ENCODE measurements at places on chromosomes 13 and 19.

GRCh38 chr19:1248786-1249297 lies 459 bp downstream of the MIDN start:
- peak; percentile 91 for DNase-seq

DNA sequence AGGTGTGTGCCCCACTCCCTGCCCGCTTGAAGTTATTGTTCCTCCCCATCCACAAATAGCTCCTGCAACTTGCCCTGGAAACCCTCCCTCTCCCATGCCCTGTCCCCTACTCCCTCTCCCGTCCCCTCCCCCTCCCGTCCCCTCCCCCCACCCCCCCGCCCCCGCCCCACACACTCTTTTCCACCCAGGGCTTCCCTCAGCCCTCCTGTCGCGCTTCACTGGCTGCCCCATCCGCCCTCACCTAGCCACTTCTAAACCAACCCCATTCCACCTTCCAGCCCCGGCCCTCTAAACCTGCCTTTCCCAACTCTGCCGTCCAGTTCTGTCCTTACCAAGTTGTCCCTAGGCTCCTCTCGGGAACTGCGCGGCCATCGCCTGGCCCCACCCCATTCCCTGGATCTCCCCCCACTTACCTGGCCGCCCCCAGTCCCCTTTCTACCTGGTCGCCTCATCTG lies 993 bp downstream of the RGL3 start:
- DNase-seq = no peak

GRCh38 chr13:30103161-30103840 lies 204.1 kb downstream of the KATNAL1 start:
- no peak for DNase-seq

DNA sequence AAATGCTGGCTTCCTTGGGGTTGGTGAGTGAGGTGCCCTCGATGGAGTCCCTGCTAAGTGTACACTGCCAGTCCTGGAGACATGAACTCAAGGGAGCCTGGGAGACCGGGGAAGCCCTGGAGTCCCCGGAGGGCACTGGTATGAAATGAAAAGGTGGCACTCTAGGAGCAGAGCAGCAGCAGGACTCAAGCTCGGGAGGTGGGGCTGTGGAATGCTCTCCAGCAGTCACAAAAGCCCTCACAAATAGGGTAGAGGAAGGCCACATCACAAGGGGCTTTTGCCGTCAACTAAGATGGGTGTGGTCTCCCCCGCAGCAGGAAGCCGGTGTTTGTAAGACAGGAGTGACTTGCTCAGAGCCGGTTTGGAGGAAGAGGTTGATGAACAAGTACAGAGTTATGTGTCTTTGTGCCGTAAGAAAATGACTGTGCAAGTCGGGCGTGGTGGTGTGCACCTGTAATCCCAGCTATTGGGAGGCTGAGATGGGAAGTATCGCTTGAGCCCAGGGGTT lies 19.3 kb downstream of the CCNE1 start:
- DNase-seq = no peak

DNA sequence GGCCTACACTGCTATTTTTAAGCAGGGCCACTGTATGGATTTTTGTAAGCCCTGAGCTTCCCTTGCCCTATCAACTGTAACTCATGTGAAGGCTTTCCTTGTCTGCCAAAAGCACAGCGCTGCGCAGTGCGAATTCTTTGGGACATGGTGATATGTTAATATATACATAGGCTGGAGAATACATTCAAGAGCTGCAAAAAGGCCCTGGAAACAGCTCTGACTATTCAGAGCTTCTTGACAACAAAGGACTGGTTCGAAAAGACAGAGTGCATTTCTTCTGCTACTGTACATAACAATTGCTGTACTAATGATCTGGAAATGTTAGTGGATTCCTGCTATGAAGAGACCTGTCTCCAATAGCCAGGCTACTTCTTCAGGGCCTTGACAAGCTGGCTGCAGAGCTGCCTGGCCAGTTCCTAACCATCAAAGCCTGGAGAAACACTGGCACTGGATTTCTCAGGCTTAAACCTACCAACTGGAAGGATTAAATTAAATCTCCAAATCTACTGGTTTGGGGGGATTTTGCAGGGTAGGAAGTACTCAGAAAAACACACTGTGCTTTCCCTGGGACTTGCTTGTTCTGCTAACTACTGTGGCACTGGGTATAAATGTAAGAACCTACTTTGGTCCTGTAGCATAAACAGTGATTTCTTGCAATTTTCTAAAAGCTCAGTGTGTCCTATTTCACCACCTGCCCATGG lies 246.9 kb downstream of the DNAJC15 start:
- DNase-seq = no peak

DNA sequence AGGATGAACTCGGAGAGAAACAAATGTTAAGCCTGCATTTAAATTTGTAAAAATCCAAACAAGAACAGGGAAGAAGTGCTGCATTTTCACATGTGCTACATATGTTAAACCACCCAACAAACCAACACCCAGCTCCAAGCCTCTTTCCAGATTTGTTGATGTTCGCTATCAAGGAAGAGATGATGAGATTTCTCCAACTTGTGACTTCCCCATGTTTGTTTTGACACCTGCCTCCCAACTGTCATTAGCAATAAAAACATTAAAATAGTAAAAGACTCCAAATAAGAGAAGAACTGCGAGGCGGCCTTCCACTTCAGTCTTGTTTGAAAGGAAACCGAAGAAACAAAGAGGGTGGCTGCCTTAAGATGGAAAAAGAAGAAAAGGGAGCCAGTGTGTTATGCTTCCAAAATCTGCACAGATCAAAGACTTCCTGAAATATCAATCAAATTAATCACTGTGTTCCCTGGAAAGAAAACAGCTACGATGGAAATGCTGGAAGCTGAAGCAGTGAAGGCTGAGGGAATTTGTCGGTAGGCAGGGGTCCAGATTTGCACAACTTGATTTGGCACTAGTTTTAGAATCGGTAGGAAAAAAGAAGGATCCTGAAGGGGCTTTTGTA lies 14.0 kb upstream of the GGACT start:
- DNase-seq = no peak

DNA sequence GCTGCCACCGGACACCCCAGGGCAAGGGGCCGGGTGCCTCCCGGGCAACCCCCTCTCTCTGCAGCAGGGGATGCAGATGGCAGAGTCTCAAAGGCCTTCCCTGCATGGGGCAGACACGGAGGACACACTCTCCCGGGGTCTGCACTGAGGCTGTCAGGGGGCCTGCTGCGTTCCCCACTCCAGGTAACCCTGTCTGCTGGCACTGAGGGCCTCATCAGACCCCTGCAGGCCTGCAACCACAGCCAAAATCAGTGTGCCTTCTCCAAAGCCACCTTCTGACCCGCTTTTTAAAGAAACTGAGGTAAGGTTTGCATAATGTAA lies 93.9 kb downstream of the GNG7 start:
- DNase-seq = no peak

GRCh38 chr13:31755803-31756212 lies 16.5 kb downstream of the RXFP2 start:
- no peak for DNase-seq

DNA sequence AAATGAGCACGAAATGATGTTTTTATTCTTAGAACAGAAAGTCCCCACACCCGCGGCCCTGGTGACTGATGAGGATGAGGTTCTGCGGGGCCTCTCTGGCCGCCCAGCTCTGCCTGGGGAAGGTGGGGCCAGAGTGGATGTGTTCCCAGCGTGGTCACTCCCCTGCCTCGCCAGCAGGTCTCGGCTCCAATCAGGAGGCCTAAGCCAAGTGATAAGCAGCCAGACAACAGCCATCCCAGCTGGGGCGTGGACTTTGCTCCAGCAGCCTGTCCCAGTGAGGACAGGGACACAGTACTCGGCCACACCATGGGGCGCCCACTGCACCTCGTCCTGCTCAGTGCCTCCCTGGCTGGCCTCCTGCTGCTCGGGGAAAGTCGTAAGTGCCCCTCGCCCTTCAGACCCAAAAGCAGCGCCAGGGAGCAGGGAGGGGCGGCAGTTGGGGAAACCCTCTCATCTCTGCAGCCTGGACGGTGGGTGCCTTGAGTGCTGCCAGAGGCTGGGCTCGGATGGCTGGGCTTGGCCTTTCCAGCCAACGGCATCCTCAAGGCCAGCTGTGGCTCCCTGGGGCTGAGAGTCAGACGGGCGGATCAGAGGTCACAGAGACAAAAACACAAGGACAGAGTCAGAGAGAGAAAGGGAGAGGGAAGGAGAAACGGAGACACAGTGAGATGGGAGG lies at the start of gene F10:
TSS of gene F10 (plus strand) at position 250 of the 676 bp plus-strand sequence. CDS start at position 307, 57 bp downstream.
- DNase-seq = peak; percentile 80

DNA sequence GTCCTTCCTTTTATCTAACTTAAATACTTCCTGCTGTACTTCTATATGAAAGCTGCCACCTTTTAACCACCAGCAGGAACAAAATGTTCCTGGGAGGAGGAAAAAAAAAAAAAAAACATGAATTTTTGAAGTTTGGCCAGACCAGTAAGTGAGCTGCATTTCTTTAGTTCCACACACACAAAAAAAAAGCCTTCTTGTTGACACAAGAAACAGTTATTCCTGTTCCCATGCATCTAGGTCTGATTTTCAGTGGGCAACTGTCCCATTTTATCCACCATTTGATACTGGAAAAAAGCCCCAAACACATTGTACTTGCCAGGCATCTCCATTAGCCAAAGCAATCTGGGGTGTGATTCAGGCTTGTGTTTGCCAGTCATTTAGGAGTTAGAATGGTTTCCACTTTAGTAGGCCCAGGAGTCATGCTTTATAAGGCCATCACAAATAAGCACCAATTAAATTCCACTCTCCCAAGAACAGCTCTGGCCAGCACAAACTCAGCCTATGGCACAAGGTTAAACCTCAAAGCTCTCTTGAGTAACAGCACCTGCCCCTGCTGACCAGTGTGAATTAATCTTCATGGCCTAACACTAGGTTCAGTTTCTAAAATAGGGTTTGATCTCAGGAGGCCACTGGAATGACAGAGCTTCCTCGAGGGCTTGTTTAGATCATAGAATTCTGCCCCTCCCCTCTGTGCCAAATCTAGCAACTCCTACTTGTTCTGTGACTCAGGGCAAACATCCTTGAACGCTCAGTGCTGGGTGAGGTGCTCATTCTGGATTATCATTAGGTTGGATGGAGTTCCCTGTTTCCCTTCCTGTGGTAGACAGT lies 67.1 kb downstream of the NUFIP1 start:
- no peak for DNase-seq

GRCh38 chr19:15828121-15828610 lies 12.7 kb upstream of the OR10H1 start:
- DNase-seq = no peak

GRCh38 chr13:73111331-73111730 lies 52.5 kb downstream of the KLF5 start:
- DNase-seq = no peak

All from left ventricle myocardium superior (tissue), 1 donor.